RPMI8226 (cell line): ENCODE measurements at places on chromosomes 11 and 22.

GRCh38 chr22:31867386-31868153 lies 76.8 kb upstream of the YWHAH start:
- DNase-seq, result no peak

DNA sequence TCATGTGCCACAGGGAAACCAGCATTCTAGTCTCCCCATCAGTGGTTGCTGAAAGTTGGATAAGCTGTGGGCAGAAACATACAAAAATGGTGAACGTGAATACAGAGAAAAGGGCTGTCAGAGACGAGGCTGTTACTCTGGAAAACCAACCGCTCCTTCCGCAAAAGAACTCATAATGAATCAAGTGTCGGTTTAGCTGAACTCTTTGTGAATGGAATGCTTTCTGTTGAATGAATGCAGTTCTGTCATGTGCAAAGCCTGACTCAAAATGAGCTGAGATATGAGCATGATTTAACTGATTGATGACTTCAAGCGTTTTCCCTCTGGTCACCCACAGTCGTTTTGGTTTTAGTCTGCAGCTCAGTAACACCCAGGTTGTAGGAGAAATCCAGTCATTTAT lies 298.3 kb downstream of the ETS1 start:
- no peak for DNase-seq

- DNase-seq, result no peak
Observed at GRCh38 chr11:12528487-12528886, 145.7 kb upstream of the TEAD1 start.

GRCh38 chr22:43722444-43722843 lies 89.7 kb downstream of the EFCAB6 start:
- DNase-seq, result no peak

- DNase-seq, result peak; percentile 50
Observed at GRCh38 chr11:10456519-10456918, 1.5 kb downstream of the AMPD3 start.

GRCh38 chr11:118223992-118224391 lies 819 bp downstream of the JAML start:
- DNase-seq, result no peak

GRCh38 chr11:1121331-1121812 lies 36.4 kb upstream of the MUC5AC start:
- no peak for DNase-seq

GRCh38 chr22:38921120-38921519 lies 36.3 kb upstream of the APOBEC3A start:
- DNase-seq, result peak; percentile 62

- peak; percentile 58 for DNase-seq
Observed at GRCh38 chr11:87859636-87860035, 315.6 kb downstream of the RAB38 start.

DNA sequence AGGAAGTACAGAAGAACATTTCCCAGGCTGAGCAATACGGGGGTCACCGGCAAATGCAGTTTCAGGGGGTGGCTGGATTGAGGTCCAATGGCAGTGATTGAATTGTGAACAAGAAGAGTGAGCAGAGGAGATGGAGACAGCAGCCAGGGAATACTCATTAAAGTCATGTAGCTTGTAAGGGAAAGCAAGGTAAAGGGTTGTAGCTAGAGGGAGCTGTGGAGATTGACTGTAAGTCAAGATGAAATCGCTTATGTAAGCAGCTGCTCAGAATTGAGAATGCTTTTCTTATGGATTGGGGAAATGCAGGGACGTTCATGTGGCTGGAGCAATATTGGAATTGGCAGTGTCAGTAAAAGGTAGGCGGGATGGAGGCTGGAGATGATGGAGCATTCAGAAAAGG lies 111.4 kb upstream of the TBCEL start:
- peak; percentile 23 for DNase-seq

DNA sequence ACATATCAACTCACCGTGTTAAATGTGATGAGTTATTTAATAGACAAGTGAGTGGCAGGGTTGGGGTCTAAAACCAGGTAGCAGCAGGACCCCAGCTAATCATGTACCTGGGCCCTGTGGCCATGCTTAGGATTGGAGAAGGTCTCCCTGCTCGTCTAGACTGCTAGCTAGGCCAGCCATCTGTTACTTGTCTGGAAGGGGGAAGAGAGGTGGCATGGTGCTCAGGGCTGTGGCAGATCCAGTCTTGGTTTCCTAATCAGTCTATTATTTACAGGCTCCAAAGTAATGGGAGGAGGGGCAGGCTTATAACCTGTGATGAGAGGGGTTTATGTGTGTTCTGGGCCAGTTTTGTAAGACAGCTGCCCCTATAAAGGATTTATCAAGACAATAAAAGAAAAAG lies 105.9 kb downstream of the NTM start:
- no peak for DNase-seq

DNA sequence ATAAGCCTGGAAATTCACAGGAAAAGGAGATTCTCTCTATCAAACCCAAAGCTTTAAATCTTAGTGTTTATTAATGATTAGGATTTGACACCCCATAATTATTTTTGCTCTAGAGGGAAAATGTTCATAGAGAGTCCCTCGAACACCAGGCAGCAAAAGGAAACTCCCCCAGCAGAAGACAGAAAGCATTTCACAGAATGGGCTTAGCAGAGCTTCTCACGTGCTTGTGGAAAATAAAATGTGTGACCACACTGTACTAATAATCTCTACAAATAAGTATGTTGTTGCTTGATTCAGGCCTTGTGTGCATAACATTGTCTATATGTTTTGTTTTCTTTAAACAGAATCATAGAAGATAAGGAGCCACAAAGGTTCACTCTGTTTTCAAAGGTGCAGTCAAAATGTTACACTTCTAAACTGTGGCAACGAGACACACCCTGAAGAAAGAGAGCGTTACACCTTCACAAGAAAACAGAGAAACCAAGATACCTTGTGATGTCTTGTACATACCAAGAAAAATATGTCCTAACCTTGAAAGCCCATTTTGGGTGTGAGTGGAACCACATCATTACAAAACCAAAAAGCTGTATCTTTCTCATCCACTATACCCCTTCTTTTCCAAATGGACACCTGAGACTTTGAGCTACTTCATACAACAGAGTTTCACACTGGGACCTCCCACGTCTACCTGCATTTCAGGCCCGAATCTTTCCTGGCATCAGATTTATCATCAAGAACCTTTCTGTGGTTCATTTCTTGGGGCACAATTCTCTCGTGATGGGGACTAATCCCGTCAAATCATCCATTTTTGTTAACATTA lies 282.5 kb downstream of the ETS1 start:
- DNase-seq, result no peak

DNA sequence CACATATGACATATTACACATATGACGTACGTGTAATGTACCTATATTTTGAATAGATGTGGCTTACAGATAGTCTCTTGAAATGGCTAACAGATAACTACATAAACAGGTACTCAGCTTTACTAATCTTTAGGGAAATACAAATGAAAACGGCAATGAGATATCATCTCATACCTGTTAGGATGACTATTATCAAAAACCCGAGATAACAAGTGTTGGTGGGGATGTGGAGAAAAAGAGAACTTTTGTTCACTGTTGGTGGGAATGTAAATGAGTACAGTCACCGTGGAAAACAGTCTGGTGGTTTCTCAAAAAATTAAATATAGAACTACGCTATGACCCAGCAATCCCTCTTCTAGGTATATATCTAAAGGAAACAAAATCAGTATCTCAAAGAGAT lies 247.6 kb downstream of the ETS1 start:
- DNase-seq, result no peak

DNA sequence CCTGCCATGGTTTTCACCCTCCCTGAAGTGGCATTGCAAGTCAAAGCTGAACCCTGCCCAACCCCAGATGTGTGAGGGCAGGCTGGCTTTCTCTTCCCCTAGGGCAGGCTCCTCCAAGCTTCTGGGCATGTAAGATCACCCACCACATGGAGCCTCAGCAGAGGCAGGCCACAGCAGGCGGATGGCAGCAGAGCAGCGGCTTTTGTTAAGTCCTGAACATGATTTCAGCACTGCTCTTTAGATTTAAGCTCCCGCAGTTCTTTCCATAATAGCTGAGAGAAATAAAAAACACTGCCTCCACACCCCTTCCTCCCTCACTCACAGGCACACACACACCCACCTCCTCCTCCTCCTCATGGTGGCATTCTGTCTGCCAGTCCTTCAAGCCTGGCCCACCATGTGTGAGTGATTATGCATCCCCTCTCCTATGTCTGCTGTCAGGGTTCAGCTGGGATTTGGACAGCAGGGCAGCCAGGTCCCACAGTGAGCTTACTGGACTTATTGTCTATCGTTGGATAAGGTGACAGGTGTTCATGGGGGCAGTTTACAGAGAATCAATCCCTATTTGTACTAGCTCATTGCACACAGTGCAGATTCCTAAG lies 5.0 kb upstream of the NTM start:
- no peak for DNase-seq

DNA sequence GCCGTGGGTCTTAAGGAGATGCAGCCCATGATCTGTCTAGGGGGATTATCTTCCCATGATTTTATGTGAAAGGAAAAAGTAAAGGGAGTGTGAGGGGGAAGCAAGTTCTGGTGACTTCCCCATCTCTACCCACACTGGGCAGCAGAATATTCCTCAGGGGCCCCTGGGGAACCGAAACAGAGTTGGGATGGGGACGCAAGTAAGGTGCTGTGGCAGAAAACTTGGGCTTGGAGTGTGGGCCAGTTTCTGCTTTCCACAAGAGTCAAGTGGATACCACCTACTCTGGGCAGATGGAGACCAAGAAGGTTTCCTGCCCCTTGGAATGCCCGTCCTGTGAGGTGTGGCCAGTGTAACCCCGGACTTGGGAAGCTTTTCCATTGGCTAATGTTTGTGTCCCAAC lies 64.4 kb downstream of the SGSM3 start:
- no peak for DNase-seq

GRCh38 chr11:71843858-71844257 lies 10.9 kb downstream of the DEFB108B start:
- no peak for DNase-seq

DNA sequence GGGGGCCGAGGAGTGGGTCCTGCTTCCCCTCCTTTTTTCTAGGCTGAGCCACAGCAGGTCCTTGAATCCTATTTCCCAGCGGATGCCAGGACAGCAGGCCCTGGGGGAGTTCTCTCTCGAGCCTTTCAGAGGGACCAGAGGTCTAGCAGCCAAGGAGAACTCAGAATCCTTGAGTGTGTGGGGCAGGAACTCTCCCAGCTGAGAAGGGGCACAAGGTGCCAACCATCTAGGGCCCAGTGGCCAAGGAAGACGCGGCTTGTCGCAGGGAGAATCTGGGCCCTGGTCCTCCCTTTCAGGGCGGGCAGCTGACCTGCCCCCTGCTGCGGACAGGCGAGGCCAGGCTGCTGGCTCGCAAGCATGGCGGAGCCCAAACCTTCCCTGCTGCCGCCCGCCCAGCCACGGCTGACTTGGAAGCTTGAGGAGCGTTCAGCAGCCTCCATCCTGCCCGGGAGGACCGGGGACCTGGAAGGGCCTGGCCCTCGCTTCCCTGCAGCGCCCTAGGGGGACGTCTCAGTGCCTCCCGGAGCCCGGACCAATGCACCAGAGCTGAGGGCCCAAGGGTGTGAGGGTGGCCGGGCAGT lies 972 bp upstream of the TSSC4 start:
- no peak for DNase-seq

- no peak for DNase-seq
Observed at GRCh38 chr11:11401960-11402535, 49.0 kb upstream of the CSNK2A3 start.

GRCh38 chr11:64118876-64119665 lies 46.8 kb downstream of the MACROD1 start:
- no peak for DNase-seq

GRCh38 chr22:41913040-41913719 lies 1.7 kb downstream of the SHISA8 start:
- DNase-seq, result no peak

GRCh38 chr11:16322190-16322589 lies 34.2 kb downstream of the SOX6 start:
- no peak for DNase-seq

- no peak for DNase-seq
Observed at GRCh38 chr22:41096841-41097240, 4.4 kb downstream of the EP300 start.

DNA sequence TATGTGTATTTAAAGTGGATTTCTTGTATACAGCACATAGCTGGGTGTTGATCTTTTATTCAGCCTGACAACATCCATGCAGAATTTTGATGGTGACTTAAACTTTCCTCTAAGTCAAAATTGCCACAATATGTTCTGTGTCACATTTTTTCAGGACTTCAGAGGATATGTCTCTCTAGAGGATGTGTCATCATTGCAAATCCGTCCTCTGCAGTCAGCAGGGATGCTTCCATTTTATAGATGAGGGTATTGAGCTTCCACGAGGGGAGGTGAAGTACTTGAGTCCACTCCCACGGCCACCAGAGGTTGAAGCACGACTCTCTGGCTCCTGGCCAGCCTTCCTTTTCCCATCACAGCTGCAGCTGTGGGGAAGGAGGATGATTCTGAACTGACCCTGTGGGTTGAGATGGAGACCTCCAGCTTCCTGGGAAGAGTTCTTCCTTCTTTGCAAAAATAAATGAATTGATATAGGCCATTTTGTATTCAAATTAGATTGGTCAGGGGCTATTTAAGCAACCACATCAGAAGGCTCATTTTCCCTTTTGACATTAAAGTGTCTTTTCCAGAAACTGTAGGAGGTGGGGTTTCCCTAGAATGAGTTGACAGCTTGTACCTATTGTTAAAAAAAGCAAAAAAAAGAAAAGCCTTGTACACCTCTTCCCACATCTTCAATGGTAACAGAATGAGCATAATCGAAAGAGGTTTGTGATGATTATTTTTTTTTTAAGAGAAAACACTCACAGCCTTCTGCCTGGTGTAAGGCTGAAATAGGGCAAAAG lies 55.2 kb upstream of the MYEOV start:
- DNase-seq, result no peak

DNA sequence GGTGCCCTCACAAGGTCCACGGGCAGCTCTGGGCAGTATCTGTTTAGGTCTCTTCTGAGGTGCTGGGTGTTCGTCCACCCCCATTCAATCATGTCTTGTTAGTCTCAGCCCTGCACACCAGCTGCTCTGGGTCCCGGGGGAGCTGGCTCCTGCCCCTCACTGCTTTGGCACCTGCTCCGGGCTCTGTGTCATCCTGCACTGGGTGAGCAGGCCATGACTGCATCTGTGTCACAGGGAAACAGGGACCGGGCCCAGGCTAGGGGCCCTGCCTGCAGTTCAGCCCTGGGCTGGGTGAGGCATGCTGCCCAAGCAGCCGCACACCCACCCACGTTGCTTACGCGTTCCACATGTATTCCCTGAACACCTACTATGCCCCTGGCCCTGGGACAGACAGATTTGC lies 43.9 kb downstream of the ELFN2 start:
- no peak for DNase-seq
